Kidney (tissue), 22 donors: ENCODE measurements at places on chromosomes 4 and X. TPM values are rescaled to one million over a fixed set of nuclear protein-coding genes. Genes with fewer than 3 reads are reported as not detected.

Gene SSX4B
- not detected for total RNA-seq

Gene HAND2
- total RNA-seq: 0.31 TPM

Gene NWD2
- not detected for total RNA-seq

Gene PARM1
- total RNA-seq: 62.3 TPM

Gene EDA
- 4.2 TPM for total RNA-seq

Gene SLC9B1
- total RNA-seq: 1.8 TPM

Gene MORC4
- total RNA-seq: 12.6 TPM

Gene CYSLTR1
- 5.5 TPM for total RNA-seq

GRCh38 chr4:27140486-27140885 is 279.8 kb downstream of the STIM2 start:
- H3K27ac ChIP-seq: no peak overlapping the region
- no peak overlapping the region for H3K4me3 ChIP-seq
- no peaks in the 10 kb centered on the region for H3K36me3 ChIP-seq
- no peaks in the 10 kb centered on the region for H3K4me1 ChIP-seq
- no peak for DNase-seq

GRCh38 chr4:40378619-40379018 is 43.5 kb downstream of the CHRNA9 start:
- H3K4me3 ChIP-seq: no peak overlapping the region
- no peaks in the 10 kb centered on the region for H3K4me1 ChIP-seq

- no peaks in the 10 kb centered on the region for H3K36me3 ChIP-seq
- H3K27me3 ChIP-seq: no peaks in the 10 kb centered on the region
- no peaks in the 10 kb centered on the region for H3K4me1 ChIP-seq
Observed at GRCh38 chr4:7207628-7208231, 15.4 kb downstream of the SORCS2 start.

GRCh38 chr4:61886131-61886530 is 686.0 kb downstream of the ADGRL3 start:
- no peaks in the 10 kb centered on the region for H3K4me1 ChIP-seq
- H3K27ac ChIP-seq: no peak overlapping the region
- DNase-seq: no peak
- no peaks in the 10 kb centered on the region for H3K36me3 ChIP-seq
- no peak overlapping the region for H3K4me3 ChIP-seq
- no peaks in the 10 kb centered on the region for H3K27me3 ChIP-seq

GRCh38 chrX:93420525-93421082 is 252.8 kb downstream of the NAP1L3 start:
- H3K4me1 ChIP-seq: no peaks in the 10 kb centered on the region
- no peaks in the 10 kb centered on the region for H3K27me3 ChIP-seq
- H3K36me3 ChIP-seq: no peaks in the 10 kb centered on the region
- DNase-seq: no peak
- H3K4me3 ChIP-seq: no peak overlapping the region

DNA sequence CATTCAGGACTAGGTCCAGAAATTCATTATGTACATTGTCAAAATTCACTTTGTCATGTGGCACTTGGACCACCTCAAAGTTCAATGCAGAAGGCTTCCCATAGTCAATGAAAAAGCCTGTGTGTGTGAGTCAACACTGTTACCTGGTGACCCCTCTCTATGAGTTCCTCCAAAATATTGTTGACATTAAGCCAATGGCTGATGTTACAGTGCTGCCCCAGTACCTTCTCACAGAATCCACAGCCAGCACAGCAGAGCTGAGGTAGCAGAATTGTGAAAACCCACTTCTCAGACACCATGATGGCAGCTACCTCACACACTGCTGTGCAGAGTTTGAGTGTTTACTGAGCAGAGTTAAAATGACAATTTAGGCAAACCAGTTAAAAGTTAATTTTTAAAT is 22.4 kb upstream of the UGT2B4 start:
- no peak overlapping the region for H3K27ac ChIP-seq
- H3K4me3 ChIP-seq: no peak overlapping the region
- H3K27me3 ChIP-seq: no peaks in the 10 kb centered on the region

- no peaks in the 10 kb centered on the region for H3K27me3 ChIP-seq
- H3K27ac ChIP-seq: no peak overlapping the region
- no peaks in the 10 kb centered on the region for H3K4me1 ChIP-seq
- H3K36me3 ChIP-seq: peaks cover 9% of the 10 kb centered on the region
- no peak for DNase-seq
- no peak overlapping the region for H3K4me3 ChIP-seq
Observed at GRCh38 chr4:105280338-105281123, 133.9 kb downstream of the TET2 start.

- H3K27ac ChIP-seq: no peak overlapping the region
- H3K4me3 ChIP-seq: no peak overlapping the region
- H3K4me1 ChIP-seq: no peaks in the 10 kb centered on the region
- H3K36me3 ChIP-seq: no peaks in the 10 kb centered on the region
- no peaks in the 10 kb centered on the region for H3K27me3 ChIP-seq
Observed at GRCh38 chr4:128728190-128728589, 81.3 kb upstream of the JADE1 start.

- peak; percentile 78 for DNase-seq
- no peaks in the 10 kb centered on the region for H3K36me3 ChIP-seq
- H3K4me3 ChIP-seq: peak within 1 kb of the TSS; percentile 34
Observed at GRCh38 chrX:130171446-130172126, at the start of gene RAB33A. Gene RAB33A (plus strand): TSS chrX:130171962. CDS start chrX:130172063, 101 bp downstream.

DNA sequence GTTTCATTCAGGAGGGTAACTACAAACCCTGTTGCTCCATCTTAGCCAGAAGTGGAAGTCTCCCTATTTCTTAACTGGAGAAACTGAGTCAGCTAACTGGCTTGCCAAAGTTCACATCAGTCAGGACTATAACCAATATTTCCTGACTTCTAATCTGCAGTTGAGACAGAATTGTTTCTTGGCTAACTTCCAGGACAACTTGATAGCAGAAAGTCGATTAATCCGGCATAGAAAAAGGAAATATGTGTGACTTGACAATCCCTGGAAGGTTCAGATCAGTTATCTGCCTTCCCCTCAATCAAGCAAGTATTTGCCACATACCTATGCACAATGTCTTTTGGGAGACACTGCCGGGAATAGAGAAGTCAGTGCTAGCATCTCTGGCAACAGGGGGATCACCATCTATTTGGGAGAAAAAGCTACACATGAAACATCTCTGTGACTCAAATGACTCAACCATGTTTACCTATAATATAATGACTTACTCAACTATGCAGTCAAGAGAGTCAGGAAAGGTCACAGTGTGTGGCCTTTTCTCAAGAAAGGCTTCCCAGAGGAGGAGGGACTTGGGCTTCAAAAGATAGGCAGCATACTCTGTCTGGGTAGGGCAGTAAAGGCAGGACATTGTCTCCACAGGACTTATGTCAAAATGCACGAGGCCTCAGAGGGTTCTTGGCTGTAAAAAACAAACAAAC is 12.4 kb upstream of the LONRF3 start:
- H3K27me3 ChIP-seq: no peaks in the 10 kb centered on the region
- H3K4me3 ChIP-seq: no peak overlapping the region
- no peaks in the 10 kb centered on the region for H3K36me3 ChIP-seq
- H3K4me1 ChIP-seq: no peaks in the 10 kb centered on the region

DNA sequence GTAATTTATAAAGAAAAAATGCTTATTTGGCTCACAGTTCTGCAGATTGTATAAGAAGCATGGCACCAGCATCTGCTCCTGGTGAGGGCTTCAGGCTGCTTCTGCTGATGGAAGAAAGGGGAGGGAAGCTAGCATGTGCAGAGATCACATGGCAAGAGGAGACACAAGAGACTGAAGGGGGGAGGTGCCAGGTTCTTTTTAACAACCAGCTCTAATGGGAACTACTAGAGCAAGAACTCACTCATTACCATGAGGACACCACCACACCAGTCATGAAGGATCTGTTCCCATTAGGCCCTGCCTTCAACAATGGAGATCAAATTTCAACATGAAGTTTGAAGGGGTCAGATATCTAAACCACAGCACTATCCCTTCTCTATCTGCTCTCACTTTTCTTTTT is 9.4 kb upstream of the COPS4 start:
- H3K4me3 ChIP-seq: no peak overlapping the region
- H3K4me1 ChIP-seq: no peaks in the 10 kb centered on the region
- H3K27ac ChIP-seq: no peak overlapping the region
- no peaks in the 10 kb centered on the region for H3K36me3 ChIP-seq
